ENCODE measurements at places on chromosomes 1 and 21.

GRCh38 chr1:173392895-173393658, 84.1 kb upstream of the PRDX6 start:
- DNase-seq: peak; percentile 76

- DNase-seq: no peak
These were observed 151.8 kb downstream of the EIF4G3 start for GRCh38 chr1:21024918-21025317.

DNA sequence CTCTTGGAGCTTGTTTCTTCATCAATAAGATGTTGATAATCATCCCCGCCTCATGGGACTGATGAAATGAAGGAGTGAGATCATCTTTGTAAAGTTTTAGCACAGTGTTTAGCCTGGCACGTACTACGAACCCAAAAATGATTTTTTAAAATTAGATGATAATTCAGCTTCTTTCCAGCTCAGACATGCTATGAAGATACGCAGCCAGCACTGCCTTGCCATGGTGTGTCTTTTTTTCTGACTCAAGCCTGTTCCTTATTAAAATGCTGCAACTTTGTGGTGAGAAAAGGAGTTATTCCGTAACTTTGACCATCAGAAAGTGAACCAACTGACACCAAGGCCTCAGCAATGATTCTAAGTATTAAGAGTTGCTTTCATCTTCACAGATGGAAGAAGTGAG, 269.0 kb downstream of the LTN1 start:
- DNase-seq: no peak

DNA sequence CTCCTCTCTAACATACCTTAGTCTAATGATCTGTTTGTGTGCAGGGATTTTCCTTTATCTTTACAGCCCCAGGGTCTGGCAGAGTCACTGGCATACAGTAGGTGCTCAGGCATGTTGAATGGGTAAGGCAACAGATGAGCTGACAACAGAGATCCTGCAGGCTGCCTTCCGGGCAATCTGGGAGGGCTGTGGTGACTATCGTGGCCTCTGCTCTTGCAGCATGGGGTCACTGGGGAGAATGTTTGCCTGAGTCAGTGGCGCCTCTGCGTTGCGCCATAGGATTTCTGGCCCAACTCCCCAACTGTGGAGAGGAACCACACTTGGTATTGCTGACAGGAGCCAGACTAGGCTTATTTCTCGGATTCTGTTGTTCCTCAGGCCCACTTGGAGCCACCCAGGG, 93.8 kb downstream of the LAMC2 start:
- DNase-seq: peak; percentile 98

- peak; percentile 62 for DNase-seq
These were observed 25.6 kb downstream of the ALPL start for GRCh38 chr1:21534674-21535378.

DNA sequence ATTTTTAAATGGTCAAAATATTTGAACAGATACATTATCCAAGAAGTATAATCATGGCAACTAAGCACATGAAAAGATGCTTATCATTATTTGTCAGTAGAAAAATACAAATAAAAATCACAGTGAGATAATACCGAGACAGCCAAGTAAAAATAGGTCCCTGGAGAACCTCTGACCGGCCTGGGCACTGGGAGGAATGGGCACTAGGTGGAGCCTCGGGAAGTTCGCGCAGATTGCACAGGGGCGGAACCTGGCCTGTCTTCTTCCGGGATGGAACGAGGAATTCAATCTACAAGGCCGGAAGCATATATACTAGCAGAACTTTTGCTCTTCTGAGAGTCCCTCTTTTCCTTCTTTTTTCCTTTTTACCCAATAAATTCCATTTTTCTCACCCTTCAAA, 148.5 kb upstream of the CHRM3 start:
- no peak for DNase-seq

DNA sequence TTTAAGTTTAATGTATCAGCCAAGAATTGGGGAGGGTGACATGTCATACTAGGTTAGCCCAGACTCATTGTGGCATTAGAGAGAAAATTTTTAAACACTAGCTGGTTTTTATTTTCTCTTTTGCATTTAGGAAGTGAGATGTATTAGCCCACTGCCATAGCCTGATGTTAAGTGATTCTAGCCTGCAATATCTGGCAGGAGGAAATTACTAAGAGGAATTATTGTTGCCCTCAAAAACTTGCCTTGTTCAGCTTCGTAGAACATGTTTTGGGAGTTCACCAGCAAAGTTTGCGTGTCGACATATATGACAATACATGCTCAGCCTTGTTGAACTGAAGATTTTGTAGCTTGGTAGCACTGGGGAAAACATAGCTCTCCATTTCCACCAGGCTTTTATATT, 12.5 kb downstream of the ADAM30 start:
- no peak for DNase-seq

DNA sequence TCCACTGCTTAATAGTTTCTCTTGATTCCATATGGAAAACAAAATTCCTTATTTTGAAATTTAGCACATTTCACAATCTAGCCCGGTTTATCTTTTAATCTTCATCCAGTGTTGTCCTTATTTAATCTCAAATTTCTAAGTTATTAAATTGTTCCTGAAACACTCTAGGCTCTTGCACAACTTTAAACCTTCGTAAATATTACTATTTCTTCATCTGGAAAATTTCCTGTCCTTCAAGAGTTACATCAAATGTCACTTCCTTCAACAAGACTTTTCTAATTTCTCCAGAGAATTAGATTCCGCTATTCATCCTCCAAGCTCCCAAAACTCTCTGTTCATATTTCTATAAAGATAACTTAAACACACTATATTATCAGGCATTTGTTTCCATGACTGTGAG, 6.5 kb downstream of the FMO5 start:
- DNase-seq: no peak

DNA sequence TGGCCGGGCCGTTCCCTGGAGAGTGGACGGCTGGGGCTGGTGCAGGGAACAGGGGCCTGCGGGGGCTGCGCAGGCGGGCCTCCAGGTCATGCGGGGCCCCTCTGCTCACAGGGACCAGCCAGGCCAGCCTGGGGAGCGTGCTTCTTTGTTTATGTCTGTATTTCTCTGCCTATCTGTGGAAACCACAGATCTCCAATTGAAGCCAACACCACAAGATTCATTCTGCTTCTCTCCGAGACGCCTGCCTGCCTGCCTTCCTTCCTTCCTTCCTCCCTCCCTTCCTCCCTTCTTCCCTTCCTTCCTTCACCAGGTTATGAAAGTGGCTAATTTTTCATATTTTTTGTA, 39.9 kb upstream of the HMGN1 start:
- no peak for DNase-seq

- DNase-seq: peak; percentile 91
These were observed 32.2 kb downstream of the HSPG2 start for GRCh38 chr1:21904704-21905520.

DNA sequence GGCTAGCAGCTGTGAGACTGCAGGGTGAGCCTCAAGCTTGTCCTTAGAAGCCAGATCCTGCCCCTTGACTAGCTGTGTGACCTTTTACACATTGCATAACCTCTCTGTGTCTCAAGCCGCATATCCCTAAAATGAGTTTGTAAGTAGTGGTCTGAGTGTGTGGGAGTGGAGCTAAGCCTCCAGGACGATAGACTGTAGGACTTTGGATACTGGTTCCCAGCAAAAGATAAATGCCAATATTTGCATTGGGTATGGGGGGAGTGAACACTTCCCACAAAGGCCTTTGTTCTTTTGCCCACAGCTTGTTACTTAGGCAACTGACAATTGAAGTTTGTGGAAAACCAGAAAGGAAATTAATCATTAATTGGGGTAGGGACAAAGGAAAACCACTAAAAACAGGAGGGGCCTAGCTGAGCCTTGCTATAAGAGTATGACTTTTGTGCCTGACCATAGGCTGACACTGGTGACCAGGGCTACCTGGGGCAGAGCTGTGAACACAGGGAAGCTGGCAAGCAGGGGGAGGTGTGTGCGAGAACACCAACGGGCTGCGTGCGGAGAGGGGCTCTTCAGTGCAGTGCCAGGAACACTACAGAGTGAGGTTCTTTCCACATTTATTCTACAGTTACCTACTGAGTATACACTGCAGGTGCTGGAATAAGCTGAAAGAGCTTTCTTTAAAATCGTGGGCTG, 102.4 kb upstream of the ETV3 start:
- DNase-seq: no peak

DNA sequence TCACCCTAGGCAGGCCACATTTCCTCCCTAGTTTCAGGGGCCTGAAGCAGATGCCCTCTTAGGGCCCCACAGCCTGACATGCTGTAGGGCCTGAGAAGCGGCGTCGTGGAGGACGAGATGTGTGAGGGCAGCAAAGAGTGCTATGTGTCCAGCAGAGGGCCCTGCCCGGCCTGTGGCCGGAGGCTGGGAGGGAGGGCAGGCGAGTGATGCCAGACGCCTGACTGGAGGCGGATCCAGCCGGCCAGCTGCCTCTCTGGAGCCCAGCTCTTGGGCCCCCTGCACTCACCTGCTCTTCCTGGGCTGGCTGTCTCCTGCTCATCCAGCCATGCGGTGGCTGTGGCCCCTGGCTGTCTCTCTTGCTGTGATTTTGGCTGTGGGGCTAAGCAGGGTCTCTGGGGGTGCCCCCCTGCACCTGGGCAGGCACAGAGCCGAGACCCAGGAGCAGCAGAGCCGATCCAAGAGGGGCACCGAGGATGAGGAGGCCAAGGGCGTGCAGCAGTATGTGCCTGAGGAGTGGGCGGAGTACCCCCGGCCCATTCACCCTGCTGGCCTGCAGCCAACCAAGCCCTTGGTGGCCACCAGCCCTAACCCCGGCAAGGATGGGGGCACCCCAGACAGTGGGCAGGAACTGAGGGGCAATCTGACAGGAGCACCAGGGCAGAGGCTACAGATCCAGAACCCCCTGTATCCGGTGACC, at the start of gene GPR37L1:
GPR37L1 (plus strand) TSS at position 279 of the 697 bp plus-strand sequence; CDS start at position 326, 47 bp downstream.
- DNase-seq: no peak

- DNase-seq: peak; percentile 39
These were observed 671 bp upstream of the PYGO2 start for GRCh38 chr1:154962156-154962749.

GRCh38 chr1:66248746-66249145, 285.2 kb upstream of the SGIP1 start:
- DNase-seq: peak; percentile 29

- no peak for DNase-seq
These were observed 377.9 kb downstream of the LTN1 start for GRCh38 chr21:28614791-28615190.

- DNase-seq: no peak
These were observed 1.6 kb downstream of the PRUNE1 start for GRCh38 chr1:151009674-151010345.

DNA sequence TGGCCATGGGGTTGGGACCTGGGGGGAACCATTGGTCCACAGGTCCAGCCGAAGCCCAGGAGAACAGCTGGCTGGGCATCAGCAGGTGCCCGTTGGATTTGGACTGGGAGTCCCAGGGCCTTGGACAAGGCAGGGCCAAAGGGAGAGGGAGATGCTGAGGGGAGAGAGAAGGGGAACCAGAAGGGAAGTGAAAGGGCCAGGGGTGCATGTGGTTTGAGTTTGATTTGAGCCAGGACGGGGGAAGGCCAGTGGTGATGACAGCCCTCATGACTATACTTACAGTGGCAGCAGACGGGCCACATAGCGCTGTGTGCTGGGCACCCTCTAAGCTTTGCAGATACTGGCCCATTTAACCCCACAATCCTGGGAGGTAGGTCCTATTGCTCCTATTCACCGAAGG, 18.8 kb downstream of the AGRN start:
- no peak for DNase-seq

DNA sequence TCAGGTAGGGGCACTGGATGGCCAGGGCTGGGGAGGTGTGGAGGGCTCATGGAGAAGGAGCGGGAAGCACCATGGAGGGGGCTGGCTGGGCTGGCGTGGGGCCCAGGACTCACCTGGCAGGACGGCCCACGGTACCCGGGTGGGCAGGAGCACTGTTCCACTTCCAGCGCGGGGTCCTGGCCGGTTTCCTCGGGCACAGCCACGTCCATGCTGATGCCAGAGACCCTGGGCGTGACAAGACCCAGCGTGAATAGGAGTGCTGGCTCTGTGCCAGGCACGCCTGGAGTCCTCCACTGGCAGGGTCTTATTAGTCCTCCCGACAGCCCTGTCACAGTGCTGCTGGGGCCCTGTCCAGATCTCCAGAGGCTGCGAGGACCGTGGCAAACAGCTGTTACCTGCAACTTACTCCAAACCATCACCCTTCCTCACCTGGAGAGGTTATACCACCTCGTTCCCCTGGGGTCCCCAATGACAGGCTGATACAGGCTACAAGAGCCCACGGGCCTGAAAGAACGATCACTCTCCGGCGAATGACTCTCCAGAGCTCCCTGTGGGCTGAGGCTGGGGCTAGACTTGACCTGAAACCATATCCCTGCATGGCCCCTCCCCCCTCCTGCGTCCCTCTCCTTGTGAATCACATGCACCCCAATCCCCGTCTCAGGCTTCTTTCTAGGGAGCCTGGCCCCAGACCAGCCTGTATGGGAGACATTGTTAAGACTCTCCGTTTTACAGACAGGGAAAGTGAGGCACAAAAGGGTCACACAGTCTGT, 62.1 kb downstream of the HSPG2 start:
- no peak for DNase-seq

- DNase-seq: no peak
These were observed 75.6 kb upstream of the SLFNL1 start for GRCh38 chr1:41097105-41097504.

GRCh38 chr1:9371391-9371935, 78.8 kb downstream of the SPSB1 start:
- DNase-seq: no peak

DNA sequence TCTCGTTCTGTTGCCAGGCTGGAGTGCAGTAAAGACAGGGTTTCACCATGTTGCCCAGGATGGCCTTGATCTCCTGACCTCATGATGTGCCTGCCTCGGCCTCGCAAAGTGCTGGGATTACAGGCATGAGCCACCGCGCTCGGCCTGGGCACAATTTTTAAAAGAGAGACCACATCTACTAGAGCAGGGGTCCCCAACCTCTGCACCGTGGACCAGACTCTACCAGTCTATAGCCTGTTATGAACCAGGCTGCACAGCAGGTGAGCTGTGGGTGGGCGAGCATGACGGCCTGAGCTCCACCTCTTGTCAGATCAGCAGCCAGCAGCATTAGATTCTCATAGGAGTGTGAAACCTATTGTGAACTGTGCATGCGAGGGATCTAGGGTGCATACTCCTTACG, 20.8 kb downstream of the TNNT2 start:
- DNase-seq: no peak

DNA sequence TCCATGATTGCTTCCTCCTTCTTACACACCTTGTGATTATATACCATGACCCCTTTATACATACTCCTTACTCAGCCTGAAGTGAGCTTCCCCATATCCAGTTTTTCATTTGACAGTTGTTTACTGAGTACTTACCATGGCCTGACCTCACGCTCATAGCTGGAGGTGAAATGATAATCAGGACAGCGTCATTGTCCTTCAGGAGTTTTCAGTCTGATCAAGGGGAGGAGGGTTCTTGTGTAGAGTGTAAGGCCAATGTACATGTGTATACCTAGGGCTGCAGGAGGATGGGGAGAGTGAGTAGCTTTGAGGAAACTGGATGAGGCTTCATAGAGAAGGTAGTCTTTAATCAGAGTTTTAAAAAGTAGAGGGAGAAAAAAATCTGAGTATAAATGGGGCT, 325.8 kb downstream of the RYR2 start:
- no peak for DNase-seq

- DNase-seq: no peak
These were observed 39.5 kb downstream of the PIK3CD start for GRCh38 chr1:9691108-9691445.

- DNase-seq: no peak
These were observed 122.1 kb upstream of the RGS1 start for GRCh38 chr1:192453360-192453992.

Data from mammary epithelial cell (primary cell).